ENCODE measurements at places on chromosomes 1 and 21.

GRCh38 chr1:160400646-160401486 is 502 bp downstream of the VANGL2 start:
- DNase-seq = no peak

DNA sequence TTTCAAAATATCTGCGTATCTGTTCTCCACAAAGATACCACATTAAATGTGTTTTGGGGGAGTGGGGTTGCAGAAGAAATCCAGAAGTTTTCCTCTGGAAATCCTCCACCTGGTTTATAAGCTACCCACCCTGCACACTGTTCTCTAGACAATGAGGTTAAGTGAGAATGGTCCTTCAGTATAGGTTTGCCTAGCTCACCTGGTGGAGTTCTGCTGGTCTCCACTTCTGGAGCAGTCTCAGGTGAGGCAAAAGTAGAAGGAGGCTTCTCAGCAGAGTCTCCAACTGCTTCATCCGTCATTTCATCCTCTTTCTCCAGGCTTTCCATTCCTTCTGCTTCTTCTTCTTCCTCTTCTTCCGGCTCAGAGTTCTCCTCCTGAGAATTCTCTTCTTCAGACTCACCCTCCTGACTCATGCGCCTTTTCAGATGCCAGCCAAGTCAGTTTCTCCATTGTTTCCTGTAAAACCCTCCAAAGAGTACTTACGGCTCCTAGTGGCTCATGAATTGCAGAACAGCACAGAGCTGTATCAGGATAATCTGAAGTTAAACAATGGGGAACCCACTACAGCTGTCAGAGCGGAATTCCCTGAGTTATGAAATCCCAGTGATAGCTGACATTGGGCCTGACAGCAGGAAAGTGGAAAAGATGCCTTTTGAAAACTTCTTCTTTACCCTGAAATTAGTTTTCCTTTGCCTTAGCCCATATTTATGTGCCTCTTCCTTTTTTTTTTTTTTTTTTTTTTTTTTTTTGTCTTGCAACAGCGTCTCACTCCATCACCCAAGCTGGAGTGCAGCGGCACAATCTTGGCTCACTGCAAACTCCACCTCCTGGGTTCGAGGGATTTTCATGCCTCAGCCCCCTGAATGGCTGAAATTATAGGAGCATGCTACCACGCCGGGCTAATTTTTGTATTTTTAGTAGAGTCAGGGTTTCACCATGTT is 38.5 kb downstream of the MSTO1 start:
- DNase-seq = peak; percentile 80

GRCh38 chr1:153592748-153593147 is 20.2 kb downstream of the S100A16 start:
- no peak for DNase-seq

- DNase-seq = no peak
Measured at GRCh38 chr1:227745568-227746265, 10.5 kb downstream of the SNAP47 start.

- DNase-seq = no peak
Measured at GRCh38 chr1:211643324-211644212, 31.9 kb downstream of the NEK2 start.

DNA sequence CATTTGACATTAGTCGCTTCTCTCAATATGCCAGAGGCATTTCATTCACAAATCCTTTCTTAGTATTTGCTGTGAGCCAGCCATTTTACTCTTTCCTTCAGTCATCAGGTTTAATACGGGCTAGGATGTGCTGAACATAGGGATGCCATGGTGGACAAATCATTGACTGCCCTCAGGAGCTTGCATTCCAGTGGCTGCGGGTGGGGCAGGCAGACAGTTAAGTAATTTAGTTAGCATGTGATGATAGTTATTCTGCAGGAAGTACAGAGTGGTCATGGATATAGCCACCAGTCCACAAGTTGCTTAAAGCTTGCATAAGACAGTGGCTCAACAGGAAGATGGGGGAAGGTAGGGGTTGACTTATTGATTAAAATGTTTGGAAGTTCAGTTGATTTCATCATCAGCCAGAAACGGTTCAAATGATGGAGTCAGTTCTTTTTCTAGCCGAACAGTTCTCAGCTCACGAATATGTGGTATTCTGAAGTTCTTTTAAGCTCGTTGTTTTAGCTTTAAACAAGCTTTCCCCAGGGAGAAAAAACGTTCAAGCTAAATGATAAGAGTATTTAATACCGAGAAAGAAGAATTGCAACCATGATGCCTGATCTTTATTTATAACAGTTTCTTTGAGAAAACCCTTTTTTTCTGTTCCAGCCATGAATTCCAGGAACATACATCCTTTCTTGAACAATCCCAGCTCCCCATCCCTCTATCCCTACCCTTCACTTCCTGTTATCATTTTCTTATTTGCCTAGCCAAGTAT is 1.4 kb downstream of the SLC22A15 start:
- peak; percentile 90 for DNase-seq

DNA sequence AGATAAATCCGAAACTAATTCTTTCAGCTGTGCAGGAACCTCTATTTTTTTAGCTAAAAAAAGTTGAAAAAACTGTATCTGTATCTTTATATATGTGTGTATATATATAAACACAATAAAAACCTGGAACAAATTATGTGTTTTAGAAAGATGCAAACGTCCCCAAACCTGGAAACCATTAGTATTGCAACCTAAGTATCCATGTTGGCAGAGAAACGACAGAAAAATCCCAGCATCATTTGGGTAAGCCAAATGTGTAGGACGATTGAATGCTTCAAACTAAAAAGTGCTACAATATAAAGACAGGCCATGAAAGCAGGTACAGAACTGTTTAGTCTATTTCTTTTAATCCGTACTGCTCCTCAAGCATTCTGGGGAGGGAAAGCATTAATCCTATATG is 87.9 kb downstream of the AHCTF1 start:
- DNase-seq = no peak

DNA sequence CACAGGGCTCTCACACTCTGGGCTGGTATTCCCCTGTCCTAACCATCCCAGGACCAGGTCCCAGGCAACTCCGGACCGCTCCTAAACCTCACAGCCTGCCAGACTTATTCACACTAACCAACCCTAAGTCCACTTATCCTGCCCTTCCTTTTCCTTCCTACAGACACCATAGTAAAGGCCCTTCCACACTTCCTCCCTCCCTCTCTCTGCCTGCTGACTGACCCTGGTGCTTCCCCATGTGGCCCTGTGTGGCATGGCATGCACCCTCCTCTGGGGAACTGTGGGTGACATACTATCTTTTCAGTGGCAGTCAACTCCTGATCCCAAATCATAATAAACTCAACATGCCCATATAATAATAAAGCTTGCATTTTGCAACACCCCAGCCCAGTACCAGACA is 155.1 kb upstream of the DNAH14 start:
- no peak for DNase-seq

DNA sequence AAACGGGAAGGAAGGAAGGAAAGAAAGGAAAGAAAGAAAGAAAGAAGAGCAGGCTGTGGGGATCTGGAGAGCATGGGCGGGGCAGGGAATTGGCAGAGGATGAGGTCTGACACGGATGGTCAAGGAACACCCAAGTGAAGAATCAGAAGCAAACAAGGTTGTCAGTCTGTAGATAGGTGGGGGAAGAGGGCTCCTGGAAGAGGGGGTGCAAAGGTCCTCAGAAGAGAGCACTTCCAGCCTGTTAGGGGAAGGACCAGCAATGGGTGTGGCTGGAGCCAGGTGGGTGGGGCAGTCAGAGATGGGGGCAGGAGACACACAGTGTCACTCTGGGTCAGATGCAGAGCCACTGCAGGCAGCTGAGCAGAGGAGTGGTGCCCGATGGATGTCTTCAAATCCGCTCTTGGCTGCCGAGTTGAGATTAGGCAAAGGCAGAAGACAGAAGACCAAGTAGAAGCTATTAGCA is 11.0 kb upstream of the PLA2G2C start:
- DNase-seq = no peak

GRCh38 chr1:117061986-117062415 is 1.9 kb downstream of the TTF2 start:
- peak; percentile 57 for DNase-seq

DNA sequence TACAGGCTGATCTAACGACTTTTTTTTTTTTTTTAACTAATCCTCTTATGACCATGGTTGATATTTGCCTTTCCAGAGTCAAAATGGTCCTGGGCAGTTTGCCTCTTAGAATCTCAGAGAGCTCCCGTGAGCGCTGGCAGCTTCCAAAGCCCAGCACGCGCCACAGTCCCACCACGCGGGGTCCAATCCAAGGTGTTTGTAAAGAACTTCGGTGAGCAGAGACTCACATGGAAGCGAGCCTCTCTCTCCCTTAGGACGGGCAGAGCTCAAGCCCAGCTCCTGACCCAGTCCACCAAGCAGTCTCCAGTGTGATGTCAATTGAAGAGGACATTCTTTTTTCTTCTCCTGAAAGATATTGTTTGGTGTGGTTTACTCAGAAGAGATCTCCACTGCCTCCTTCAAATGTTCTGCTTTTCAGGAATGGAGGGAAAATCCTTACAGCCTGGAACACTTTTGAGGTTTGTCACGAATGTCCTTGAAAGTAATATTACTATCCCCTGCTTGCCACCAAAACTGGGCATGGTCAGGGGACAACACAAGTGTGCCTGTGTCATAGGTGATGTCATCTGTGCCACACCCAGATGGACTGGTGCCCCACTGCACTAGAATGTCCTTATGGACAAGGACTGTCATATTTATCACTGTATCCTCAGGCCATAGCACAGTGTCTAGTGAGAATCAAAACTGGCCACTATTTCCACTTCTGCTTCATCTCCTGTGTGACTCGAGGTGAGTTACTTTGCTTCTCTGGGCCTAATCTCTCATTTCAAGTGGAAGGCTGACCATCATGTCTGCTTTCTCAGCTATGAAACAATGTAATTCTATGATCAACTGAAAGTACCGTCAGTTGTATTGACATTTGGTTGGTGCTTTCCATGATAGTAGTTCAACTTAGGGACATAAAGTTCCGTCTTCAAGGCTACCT is 97.4 kb upstream of the EDEM3 start:
- no peak for DNase-seq

- DNase-seq = peak; percentile 35
Measured at GRCh38 chr1:78035121-78035520, 10.6 kb upstream of the GIPC2 start.

- DNase-seq = no peak
Measured at GRCh38 chr21:21295303-21295702, 297.1 kb downstream of the NCAM2 start.
